Caki2 (cell line): ENCODE measurements at places on chromosomes 16 and 17. TPM values are rescaled to one million over a fixed set of nuclear protein-coding genes. Genes with fewer than 3 reads are reported as not detected.

The TUBB3 gene
- total RNA-seq = 116 and 131 TPM in 2 replicates

DNA sequence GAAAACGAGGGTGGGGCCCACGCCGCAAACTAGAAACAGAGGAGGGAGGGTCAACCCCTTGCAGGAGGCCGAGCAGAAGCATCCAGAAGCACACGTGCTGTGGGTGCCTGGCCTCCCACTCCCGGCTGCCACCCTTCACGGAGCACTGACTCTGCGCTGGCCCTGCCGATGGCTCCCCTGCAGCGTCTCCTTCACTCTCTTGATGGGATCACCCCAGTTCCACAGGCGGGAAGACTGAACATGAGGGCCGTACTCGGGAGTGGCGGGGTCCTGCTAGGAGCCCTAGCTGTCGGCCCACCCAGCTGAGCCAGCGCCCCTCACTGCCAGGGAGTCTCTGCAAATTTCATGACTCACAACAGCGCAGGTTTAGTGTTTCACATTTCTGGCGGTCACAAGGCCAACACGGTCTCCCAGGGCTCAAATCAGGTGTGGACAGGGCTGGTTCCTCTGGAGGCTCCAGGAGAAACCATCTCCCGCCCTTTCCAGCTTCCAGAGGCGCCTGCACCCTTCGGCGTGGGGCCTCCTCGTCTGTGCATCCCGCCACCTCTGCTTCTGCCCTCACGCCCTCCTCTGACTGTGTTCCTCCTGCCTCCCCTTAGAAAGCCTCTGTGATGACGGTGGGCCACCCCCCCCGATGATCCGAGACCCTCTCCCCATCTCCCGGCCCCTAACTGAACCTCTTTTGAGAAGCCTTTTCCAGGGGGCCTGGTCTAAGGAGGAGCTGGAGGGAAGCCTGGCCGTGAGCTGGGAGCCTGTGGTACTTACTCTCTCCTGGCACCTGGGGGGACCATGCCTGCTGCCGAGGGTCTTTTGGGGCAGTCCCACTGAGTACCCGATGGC lies 2.0 kb downstream of the PTX4 start:
- no peak for DNase-seq

The NXPH3 gene
- total RNA-seq = 0.27 TPM in 1 of 2 replicates, not detected in the other

DNA sequence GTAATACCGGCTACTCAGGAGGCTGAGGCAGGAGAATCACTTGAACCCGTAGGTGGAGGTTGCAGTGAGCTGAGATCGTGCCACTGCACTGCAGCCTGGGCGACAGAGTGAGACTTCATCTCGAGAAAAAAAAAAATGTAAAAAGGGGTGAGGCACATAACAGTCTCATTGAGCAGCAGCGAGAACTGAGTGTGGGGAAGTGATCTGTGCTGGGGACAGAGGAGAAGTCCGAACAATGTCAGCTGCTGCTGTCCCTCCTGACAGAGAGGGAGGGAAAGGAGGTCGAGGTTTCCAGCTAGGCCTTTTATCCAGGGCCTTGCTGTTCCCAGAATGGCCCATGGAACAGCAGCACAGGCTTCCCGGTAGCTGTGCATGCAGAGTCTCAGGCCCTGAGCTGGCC lies 14.0 kb downstream of the C16orf74 start:
- DNase-seq = no peak

The CBLN1 gene
- not detected in 2 replicates for total RNA-seq

DNA sequence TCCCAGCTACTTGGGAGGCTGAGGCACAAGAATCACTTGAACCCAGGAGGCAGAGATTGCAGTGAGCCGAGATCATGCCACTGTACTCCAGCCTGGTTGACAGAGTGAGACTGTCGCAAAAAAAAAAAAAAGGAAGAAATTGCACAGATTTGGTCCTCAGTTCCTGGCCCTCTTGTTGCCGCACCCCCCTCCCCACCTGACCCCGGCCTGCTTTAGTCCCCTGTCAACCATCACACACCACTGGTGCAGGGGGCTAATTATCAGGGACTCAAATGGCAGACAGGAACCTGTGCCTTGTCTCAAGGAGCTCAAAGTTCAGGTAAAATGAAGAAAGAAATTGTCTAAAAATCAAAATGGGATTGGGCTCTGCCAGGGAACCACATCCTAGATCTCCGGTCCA lies 28.1 kb downstream of the NGFR start:
- no peak for DNase-seq

- DNase-seq = no peak
Measured at GRCh38 chr16:54504372-54504771, 217.8 kb upstream of the IRX3 start.

The MNT gene
- 0.35 and 0.68 TPM in 2 replicates for total RNA-seq

GRCh38 chr17:40361063-40361924 lies 3.2 kb downstream of the GJD3 start:
- no peak for DNase-seq

The NPIPA3 gene
- 0.74 TPM in 1 of 2 replicates, not detected in the other for total RNA-seq

DNA sequence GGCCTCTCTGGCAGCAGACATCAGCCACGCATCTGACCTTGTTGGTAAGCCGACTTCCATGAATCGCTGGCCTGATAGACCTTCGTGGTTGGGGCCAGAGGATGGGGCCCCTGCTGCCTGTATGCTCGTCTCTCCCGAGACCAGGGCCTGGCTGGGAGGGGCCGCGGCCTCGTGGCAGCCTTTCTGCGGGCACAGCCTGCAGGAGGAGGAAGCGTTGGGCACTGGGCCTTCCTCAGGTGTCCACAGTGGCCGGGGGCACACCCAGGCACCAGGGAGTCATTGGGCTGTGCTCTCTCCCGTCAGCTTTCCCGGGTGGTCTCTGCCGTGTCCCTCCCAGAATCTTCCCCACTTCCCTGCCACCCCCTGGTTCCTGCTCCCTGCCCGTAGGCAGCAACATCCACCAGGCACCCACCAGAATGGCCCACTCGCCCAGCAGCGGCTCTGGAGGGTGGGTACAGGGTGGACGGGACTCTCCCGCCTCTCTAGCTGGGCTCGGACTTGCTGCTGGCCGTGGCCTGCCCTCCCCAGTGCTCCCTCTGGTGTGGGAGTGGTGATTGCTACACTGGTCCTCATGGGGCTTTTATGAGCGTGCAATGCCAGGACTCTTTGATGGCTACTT lies 6.3 kb downstream of the E4F1 start:
- no peak for DNase-seq

GRCh38 chr16:78852081-78852635 lies 748.4 kb downstream of the MAF start:
- no peak for DNase-seq

The WSCD1 gene
- total RNA-seq = 38.6 and 45.7 TPM in 2 replicates

DNA sequence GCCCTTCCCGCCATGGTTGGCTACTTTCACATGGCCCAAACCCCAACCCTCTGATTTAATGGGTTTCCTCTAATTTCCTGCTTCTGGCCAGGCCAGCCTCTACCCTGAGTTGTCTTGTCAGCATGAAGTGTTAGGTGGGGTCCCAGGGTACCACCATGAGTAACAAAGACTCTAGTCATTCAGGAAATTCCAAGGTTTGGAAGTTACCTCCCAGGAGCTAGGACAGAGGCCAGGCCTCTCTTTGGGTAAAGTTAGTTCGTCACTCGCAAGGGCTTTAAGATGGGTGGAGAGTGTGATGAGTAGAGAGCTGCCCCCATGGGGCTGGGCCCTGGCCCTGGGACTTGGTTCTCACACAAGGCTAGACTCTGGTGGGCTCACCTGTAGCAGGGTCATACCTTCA lies 54.6 kb downstream of the PLD6 start:
- DNase-seq = peak; percentile 70

GRCh38 chr17:66900126-66901010 lies 64.1 kb upstream of the CACNG4 start:
- DNase-seq = peak; percentile 9
